ENCODE measurements at places on chromosomes 7 and 10. TPM values are rescaled to one million over a fixed set of nuclear protein-coding genes. Genes with fewer than 3 reads are reported as not detected.

The SCART1 gene
- 0.14 TPM for total RNA-seq

The LIPN gene
- not detected for total RNA-seq

The TAS2R60 gene
- total RNA-seq = not detected

The GRID2IP gene
- not detected for total RNA-seq

The HTR7 gene
- total RNA-seq = 0.39 TPM

The ITGA8 gene
- total RNA-seq = 0.01 TPM

The VWA2 gene
- 0.06 TPM for total RNA-seq

The SSBP1 gene
- 363 TPM for total RNA-seq

The WASHC2C gene
- total RNA-seq = 19.3 TPM

The LIPJ gene
- total RNA-seq = not detected

The RASSF4 gene
- total RNA-seq = 5.0 TPM

The ERVW-1 gene
- 0.04 TPM for total RNA-seq

The ZNF783 gene
- total RNA-seq = 5.8 TPM

The HHEX gene
- 11.3 TPM for total RNA-seq

The CYP2C18 gene
- total RNA-seq = not detected

The NEUROD6 gene
- not detected for total RNA-seq

The HABP2 gene
- 0.14 TPM for total RNA-seq

The RPEL1 gene
- total RNA-seq = not detected

The ACTR3C gene
- 0.02 TPM for total RNA-seq

The TMEM168 gene
- 7.3 TPM for total RNA-seq

The GPR37 gene
- 0.54 TPM for total RNA-seq

The LEP gene
- not detected for total RNA-seq

The ZCWPW1 gene
- total RNA-seq = 1.4 TPM

All from A549 treated with dexamethasone at 1 μM for 4 hours (cell line).